ENCODE measurements at places on chromosomes 6 and 20.

- no peak for DNase-seq
These were observed 15.5 kb upstream of the CCND3 start for GRCh38 chr6:41957117-41957516.

GRCh38 chr6:139327038-139327437, 35.2 kb upstream of the TXLNB start:
- DNase-seq, result no peak

DNA sequence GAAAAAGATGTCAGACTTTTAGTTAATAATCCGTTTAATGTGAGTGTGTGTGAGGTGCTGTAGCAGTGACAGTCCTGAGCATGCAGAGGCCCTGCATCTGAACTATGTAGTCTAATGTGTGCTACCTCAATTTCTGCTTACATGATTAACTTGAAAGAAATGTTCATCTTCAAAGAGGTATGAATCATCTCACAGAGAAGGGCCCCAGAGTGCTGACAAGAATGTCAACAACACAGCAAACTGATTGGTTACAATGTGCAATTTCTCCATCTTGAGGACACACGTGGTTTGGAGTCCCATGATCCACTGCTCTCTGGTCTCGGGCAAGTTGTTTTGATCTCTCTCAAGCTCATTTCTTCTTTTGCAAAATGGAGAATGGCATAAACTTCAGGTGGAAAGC, 61.7 kb upstream of the EMILIN3 start:
- no peak for DNase-seq

GRCh38 chr6:110103260-110103659, 76.2 kb downstream of the WASF1 start:
- no peak for DNase-seq

GRCh38 chr20:40766790-40767614, 78.0 kb upstream of the MAFB start:
- no peak for DNase-seq

GRCh38 chr6:169583886-169584541, 117.8 kb downstream of the WDR27 start:
- no peak for DNase-seq

GRCh38 chr20:43910564-43910963, 4.1 kb upstream of the TOX2 start:
- DNase-seq, result no peak

GRCh38 chr6:17490724-17491123, 97.3 kb downstream of the CAP2 start:
- DNase-seq, result no peak

GRCh38 chr6:36323062-36323461, 13.6 kb downstream of the BNIP5 start:
- no peak for DNase-seq

- DNase-seq, result no peak
These were observed 279.7 kb downstream of the ZFAND3 start for GRCh38 chr6:38099221-38099620.

GRCh38 chr6:135014353-135014832, 40.2 kb downstream of the HBS1L start:
- DNase-seq, result no peak

DNA sequence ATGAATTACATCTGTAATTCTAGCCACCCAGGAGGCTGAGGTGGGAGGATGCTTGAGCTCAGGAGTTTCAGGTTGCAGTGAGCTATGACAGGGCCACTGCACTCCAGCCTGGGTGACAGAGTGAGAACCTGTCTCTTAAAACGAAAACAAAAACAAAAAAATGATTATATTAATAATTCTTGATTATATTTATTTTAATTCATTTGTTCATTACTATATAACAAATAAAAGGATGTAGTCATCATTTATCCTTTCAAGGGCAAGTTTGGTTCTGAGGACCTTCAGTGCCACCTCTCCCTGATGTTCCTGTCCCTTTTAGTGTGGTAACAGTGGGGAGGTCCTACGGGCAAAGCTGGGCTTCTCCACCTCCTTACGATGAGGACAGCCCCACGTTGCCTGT, 167.1 kb upstream of the SCGN start:
- DNase-seq, result no peak

GRCh38 chr6:129183681-129184301, 300.9 kb downstream of the LAMA2 start:
- DNase-seq, result no peak

- DNase-seq, result no peak
These were observed 3.1 kb downstream of the HM13 start for GRCh38 chr20:31517373-31517772.

- no peak for DNase-seq
These were observed 78.1 kb downstream of the CFAP61 start for GRCh38 chr20:20130399-20130798.

DNA sequence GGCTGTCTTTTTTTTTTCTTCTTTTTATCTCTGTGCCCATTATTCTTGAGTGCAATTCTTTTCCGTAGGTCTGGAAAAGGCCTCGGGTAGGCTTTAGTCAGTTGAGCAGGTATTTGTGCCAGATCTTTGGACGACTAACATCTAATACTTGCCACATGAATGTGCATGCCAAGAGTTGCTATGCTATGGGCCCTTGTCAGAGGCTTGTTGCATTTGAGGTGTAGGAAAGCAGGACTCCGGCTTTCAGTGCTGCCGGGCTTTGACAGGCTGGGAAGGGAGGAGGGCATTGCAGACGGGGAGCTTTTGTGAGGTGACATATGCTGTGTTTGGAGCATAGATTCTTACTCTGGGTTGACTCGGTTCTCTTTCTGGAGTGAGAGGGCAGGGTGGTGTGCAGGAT, 10.2 kb downstream of the LRRC1 start:
- no peak for DNase-seq

GRCh38 chr6:45522486-45522885, 144.8 kb upstream of the SUPT3H start:
- no peak for DNase-seq

DNA sequence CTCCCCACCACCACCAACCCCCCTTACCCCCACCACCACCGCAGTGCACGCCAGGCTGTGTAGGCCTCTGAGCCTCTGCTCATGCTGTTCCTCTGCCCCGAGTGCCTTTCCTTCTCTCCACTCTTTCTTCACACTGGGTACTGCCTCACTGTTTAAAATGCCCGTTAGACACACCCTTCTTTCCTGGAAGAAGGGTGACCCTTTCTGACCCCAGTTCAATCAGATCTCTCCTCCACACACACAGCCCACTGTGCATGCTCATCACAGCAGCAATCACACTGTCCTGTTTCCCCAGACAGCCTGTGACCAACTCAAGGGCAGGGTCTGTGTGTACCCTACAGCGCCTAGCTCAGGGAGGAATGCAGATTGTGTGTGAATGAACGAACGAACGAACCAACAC, 10.0 kb downstream of the TMEM74B start:
- no peak for DNase-seq

DNA sequence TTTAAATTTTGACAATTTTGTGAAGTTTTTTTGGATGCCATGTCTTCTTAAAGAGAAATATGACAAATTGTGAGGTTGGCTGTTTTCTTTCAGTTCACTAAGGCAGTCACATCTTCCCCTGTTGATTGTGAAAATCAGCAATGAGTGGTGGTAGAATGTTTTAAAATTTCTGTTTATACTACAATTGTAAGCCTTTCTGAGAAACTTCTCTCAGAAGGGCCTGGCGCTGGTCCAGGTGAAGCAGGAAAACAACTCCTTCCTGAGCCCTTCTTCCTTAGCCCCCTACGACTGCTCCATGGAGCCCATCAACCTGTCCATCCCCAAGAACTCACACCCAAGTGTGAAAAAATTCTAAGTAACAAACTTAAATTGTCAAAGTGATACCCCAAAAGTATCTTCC, 80.6 kb downstream of the SSR1 start:
- DNase-seq, result no peak

All from activated T-helper 9 cell treated with anti-CD3 and anti-CD28 coated beads, Interleukin-2, amount 50 U/mL, for 16 hours (primary cell).